ENCODE measurements at places on chromosomes 6 and 20.

- DNase-seq = no peak
Measured at GRCh38 chr6:16354692-16355091, 116.3 kb downstream of the GMPR start.

DNA sequence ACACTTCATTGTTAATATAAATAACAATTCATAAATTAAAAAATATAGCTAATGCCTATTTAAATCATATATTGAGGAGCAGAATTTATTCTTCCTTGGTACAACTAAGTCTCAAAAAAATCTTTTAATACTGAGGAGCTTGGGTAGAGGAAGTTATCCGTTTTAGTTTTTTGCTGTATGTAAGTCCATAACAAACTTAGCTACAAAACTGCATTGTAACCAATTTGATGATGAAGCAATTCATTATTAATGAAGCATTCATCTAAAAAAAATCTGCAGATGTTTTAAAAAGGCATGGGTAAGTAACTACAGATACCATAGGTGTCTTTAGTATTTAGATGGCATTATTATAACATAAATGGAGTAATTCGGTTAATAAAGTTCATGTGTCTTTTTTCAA is 1.3 kb downstream of the KHDRBS2 start:
- no peak for DNase-seq

GRCh38 chr20:4585104-4585753 is 136.5 kb upstream of the PRND start:
- no peak for DNase-seq

GRCh38 chr6:165745492-165745891 is 82.5 kb upstream of the PDE10A start:
- no peak for DNase-seq

DNA sequence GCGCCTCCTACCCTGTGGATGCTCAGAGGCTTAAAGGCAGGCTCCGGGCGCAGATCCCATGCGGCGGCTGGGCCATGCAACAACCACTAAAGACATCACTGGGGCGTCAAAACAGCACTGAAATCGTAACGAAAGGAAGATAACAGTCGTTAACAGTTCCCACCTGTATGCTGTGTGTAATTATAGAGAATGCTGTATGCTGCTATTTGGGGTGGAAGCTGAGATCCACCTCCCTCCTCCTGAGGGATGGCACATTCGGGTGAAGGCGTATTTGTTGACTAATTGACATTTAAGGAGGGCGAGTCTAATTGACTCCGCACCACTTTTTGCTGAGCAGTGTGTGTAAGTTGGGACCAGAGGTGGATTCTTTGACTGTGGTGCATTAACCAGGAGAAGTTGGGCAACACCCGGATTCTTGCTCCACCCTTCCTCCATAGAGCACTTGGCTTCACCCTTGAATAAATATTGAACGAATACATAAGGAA is 687 bp downstream of the SLC35A1 start:
- DNase-seq = peak; percentile 37

GRCh38 chr6:156963712-156964700 is 186.8 kb downstream of the ARID1B start:
- DNase-seq = no peak

GRCh38 chr6:79557673-79558467 is 20.6 kb upstream of the LCA5 start:
- no peak for DNase-seq

DNA sequence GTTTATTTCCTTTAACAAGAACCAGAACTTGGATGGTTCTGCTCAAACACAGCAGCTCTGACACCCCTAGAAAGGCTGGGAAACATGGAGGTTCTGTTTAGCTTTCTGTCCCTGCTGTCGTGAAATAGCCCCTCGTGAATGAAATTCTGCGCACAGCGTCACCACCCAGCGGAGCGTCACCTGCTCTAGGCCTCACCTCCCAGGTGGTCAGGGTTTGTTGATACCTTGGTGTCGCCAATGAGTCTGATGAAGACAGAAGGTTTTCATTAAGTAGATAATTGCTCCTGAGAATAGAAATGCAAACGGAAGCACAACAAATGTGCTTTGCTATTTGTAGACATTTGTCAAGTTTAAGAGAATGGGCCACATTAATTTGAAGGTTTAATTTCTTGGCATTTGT is 135.1 kb downstream of the EDN3 start:
- DNase-seq = no peak

- no peak for DNase-seq
Measured at GRCh38 chr6:124747349-124747748, 214.9 kb upstream of the RNF217 start.

- no peak for DNase-seq
Measured at GRCh38 chr6:156809034-156809433, 31.9 kb downstream of the ARID1B start.

DNA sequence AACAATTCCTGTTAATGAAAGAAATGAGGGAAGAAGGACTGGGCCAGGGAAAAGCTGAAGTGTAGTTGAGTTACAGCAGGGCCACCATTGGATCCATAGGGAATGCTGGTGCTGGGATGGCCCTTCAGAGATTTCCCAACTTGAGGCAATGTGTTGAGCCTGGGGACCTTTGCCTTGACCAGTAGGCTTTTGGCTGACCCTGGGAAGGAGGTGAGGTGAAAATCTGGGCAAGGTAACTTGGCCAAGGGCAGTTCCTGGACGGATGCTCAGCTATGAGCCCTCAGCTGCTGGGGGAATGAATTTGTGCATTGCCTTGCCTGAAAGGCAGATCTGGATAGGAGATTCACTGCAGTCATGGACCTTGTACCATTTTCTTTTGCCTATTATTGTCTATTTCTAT is 20.4 kb downstream of the UTRN start:
- DNase-seq = no peak

DNA sequence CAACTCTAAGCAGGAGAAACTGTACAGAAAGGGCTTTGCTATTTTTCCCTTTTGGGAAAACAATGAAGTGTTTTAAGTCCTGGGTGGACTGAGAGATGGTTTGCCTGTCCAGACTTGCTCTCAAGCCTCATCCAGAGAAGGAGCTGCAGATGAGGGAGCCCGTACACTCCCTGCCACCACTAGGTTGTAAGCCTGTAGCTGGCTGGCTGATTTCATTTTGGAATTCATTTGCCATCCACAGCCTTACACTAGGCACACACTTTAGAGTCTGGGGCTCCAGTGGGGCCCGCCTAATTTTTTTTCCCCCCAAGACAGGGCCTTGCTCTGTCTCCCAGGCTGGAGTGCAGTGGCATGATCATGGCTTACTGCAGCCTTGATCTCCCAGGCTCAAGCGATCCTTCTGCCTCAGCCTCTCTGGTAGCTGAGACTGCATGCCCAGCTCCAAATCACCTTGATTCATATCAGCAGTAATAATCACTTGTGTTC is 28.4 kb downstream of the POFUT1 start:
- DNase-seq = no peak
